ENCODE measurements at places on chromosomes 5 and 9.

DNA sequence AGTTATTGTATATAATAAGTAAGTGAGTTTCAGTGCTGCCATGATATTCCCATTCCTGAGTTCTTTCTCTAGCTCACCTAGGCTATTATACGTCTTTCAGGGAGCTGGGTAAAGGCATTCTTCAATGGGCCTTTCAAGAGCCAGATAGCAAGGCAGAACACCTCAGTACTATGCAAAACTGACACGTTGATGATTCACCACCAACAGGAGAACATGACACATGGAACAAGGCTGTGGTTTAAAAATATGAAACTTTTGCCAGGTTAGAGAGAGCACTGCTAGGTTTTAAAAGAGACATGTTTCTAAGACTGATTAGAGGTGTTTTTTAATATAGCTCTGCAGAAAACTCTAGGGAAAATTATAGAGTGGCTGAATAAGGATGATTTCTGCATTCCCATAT lies 95.9 kb downstream of the UGCG start:
- DNase-seq: peak; percentile 37

DNA sequence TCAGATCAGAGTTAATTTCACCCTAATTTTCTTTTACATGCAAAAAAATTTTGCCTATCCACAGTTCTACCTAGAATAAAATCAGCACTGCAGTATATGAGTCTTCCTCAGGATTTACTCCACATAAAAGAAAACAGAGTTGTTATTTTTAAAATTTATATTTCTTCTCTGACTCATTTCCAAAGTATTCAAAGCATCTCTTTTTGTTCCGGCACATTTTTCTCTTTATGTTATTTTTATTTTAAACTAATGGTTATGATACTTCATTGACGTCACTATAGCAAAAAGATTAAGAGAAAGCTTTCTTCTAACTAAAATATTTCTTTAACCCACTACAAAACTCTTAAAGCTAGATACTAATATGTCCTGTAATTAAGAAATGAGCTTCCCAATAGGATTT lies 590.4 kb downstream of the PRELID2 start:
- DNase-seq: no peak

- no peak for DNase-seq
These were observed 44.1 kb upstream of the SUB1 start for GRCh38 chr5:32541241-32541640.

- no peak for DNase-seq
These were observed 140.1 kb upstream of the PALM2AKAP2 start for GRCh38 chr9:109639674-109640579.

GRCh38 chr9:21470126-21470525 lies 12.0 kb downstream of the IFNE start:
- DNase-seq: no peak

DNA sequence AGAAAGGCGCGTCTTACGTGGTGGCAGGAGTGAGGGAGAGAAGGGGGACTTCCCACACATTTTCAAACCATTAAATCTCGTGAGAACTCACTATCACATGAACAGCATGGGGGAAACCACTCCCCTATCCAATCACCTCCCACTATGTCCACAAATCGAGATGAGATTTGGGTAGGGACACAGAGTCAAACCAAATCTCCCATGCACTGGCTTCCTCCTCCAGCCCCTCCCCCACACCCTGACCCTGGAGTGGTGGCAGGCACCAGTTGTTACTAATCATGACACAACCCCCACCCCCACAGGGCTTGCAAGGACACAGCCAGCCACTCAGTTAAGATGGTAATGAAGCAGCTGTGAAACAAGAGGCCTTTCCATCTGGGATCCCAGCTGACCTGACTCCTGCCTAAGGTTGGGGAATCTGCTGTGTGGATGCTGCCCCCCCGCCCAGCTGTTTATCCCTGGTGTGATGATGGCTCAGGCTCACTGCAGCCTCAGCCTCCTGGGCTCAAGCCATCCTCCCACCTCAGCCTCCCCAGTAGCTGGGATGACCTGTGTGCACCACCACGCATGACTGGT lies 57.1 kb upstream of the FUBP3 start:
- DNase-seq: no peak

GRCh38 chr5:103582364-103582763 lies 19.8 kb upstream of the NUDT12 start:
- no peak for DNase-seq

DNA sequence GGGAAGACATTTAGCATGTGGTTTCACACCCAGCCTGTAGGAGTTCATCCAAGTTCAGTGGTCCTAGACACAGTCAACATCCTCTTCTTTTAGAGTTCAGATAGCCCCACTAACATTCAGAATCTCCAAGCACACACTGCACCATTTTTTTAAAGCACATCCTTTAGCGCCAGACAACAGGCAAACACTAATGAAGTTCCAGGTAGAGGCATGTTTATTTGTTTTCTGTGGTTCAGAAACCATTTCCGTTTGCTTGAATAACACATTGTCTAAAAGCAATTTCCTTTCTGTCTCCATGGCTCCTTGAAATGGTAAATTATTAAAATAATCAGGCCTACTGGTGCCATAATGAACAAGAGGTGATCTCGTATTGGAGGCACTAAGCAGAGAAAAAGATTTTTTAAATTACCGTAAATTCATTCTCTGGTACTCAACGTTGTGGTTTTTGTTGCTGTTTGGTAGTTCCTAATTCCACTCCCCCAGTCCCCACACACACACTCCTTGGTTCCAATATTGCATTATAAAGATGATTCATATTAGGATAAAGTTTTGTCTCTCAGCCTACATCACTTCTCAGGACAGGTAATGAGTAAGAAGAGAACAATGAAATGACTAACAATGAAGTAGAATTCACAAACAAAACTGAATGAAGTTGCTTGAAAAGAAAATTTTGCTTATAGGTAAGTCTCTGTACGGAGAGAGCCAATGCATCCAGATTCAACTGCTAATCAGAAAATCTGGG lies 153.1 kb downstream of the PCSK1 start:
- no peak for DNase-seq

- DNase-seq: no peak
These were observed 12.9 kb upstream of the ERBIN start for GRCh38 chr5:65913519-65913918.
